Stimulated activated CD4-positive, alpha-beta T cell treated with anti-CD3 and anti-CD28 coated beads, Interleukin-15, amount 100 ng/mL, for 24 hours (primary cell): ENCODE measurements at places on chromosomes 6 and 20.

- no peak for DNase-seq
Observed at GRCh38 chr6:167748046-167748445, 78.7 kb upstream of the AFDN start.

DNA sequence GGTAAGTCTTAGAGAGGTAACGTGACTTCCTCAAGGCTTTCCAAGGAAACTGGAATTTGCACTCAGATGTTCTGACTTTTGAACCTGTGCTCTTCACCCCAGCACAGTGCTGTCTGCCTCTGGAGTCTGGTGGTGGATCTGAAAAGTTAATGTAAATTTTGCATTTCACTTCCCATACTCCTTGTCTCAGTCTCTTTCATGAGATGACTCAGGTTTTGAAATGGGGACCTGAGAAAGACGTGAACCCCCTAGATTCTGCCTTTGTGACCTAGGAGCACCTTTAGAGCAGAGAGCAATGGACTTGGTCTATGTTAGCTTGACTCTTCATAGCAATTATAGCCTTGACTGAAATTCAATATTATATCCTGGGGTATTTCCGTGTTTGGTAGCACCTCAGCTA is 223.0 kb downstream of the QKI start:
- no peak for DNase-seq

- no peak for DNase-seq
Observed at GRCh38 chr6:79646006-79646405, 14.9 kb downstream of the SH3BGRL2 start.

DNA sequence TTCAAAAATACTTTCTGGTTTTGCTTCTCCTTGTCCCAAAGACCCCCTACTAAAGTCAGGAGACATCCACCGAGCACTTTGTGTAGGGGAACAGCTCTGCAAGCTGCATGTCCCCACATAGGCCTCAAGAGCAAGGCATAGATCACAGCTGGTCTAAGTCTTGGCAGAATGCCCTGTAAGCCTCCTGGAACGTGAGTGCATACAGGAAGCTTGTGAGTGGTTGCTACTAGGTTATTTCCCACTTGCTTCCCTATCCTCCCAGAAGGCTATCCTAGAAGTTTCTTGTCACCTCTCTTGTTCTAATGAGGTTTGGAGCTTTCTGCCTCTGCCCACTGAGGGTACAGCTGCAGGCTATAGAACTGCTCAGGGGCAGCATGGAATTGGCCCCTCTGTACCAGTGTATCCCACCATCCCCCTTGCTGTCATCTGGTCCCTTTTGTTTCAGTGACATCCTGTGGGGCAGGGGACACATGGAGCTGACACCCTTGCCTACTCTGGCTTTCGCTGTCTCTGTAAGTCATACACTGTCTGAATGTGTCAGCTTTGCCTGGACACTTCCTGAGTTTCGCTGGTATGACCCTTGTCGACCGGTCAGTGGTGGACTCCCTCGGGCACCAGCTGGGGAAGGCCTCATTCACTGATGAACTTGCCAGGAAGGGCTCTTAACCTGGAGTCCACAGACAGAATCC is 35.6 kb upstream of the KCNK16 start:
- no peak for DNase-seq

- no peak for DNase-seq
Observed at GRCh38 chr6:35309611-35310264, 12.1 kb downstream of the DEF6 start.

- no peak for DNase-seq
Observed at GRCh38 chr6:103797738-103798137, 1062.0 kb downstream of the HACE1 start.

GRCh38 chr20:58715801-58716475 is 23.3 kb downstream of the NPEPL1 start:
- no peak for DNase-seq
